ENCODE measurements at places on chromosomes 12 and 14.

- DNase-seq, result no peak
Measured at GRCh38 chr12:109182041-109182839, 65.9 kb downstream of the ACACB start.

DNA sequence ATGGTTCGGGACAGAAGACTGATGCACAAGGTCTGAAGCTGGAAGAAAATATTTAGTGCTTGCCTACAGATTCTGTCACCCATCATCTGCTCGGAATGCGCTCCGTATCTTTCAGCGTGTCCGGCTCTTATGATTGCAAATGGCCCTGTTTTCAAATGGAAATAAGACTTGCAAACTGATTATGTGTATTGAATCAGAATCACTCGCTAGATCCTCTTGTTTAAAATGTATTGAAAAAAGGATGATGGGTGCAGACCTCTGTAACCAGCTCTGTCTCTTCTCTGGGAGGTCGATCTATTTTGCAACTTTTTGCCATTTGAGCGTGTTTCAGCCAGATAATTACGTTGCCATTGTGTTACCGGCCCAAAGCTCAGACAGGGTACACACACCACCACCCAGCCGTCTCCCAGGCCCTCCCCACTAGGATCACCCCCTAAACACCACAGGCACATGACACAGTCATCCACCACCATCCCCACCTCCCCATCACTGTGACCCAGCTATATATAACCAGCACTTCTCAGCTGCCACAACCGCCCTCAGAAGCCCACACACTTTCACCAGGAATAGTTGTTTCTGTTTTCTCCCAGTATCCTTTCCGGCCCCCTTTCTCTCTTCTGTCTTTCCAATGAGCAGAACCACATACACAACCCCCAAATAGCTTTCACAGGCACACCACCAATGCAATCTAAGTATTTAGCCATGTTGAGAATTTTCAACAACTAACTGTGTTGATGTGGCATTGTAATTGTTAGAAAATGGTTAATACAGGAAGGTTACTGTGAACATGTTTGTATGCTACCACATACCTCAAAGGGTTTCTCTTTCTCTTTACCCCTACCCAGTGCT lies 10.7 kb downstream of the NKX2-1 start:
- DNase-seq, result no peak

DNA sequence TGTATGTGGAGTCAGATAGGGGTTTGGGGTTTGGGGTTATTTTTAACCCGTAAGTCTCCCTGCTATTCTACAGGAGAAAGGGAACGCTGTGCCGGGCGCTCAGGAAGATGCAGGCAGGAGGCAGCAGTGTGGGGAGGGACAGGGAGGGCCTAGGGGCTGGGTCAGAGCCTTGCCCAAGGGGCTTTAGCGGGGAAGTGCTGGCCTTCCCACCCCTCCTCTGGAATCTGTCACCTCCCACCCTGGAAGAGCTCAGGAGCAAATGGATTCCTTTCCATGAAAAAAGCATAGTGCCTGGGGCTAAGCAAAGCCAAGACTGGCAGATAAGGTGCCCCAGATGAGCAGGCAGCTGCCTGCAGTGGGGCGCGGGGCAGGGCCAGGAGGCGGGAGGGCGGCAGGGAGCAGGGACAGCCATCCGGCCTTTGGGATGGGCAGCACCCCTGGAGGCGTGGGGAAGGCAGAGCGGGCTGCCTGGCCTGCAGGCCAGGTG lies 7.3 kb upstream of the INF2 start:
- no peak for DNase-seq

DNA sequence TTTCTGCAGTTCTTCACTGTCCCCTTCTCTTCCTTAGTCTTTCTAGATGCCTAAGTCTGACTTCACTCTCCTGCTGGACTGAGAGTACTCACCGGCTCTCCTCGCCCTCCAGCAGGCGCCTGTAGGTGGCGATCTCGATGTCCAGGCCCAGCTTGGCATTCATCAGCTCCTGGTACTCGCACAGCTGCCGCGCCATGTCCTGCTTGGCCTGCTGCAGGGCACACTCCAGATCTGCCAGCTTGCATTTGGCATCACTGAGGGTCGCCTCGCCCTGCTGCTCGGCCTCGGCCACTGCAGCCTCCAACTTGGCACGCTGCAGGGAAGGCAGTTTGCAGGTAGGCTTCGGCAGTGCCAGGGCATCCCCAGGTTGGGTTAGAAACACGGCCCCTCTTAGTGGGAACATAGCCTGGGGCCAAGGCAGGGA lies 5.2 kb downstream of the KRT84 start:
- DNase-seq, result no peak

DNA sequence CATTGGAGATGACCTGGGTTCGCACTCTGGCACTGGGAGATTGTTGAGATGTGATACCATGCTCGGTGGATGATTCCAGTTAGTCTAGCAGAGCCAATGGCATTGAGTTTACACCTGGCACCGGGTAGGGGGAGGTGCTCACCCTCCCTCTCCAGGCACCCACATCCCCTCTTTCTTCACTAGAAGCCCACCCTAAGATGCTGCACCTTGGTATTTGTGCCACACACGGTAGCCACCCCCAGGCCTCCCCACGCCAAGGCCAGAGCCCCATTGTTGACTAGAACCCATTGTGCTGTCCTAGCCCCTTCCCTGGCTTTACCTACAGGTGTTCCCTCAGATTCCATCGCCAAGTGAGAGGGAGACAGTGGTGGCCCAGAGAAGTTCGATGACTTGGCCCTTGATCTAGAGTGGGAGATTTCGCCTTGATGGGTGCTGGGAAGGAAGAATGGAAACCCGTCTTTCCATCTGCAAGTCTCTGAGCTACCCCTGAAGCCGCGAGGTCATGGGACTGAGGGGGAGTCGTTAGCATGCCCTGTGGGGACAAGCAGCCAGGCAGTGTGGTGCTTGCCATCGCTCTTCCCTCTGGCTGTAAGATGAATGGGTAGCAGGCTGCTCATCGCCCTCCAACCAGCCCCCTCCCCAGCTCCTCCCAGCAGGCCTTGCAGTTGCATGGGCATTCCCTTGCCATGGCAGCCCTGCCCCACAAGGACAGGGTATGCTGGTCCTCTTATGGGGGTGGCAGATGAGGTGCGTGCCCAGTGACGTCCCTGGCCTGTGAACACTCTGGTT lies 8.7 kb downstream of the CCND2 start:
- no peak for DNase-seq

- no peak for DNase-seq
Measured at GRCh38 chr14:83467811-83468210, 1934.2 kb upstream of the SEL1L start.

GRCh38 chr12:60394665-60395064 lies 798.8 kb downstream of the SLC16A7 start:
- DNase-seq, result no peak

GRCh38 chr14:50091240-50091913 lies 25.0 kb downstream of the VCPKMT start:
- DNase-seq, result no peak

DNA sequence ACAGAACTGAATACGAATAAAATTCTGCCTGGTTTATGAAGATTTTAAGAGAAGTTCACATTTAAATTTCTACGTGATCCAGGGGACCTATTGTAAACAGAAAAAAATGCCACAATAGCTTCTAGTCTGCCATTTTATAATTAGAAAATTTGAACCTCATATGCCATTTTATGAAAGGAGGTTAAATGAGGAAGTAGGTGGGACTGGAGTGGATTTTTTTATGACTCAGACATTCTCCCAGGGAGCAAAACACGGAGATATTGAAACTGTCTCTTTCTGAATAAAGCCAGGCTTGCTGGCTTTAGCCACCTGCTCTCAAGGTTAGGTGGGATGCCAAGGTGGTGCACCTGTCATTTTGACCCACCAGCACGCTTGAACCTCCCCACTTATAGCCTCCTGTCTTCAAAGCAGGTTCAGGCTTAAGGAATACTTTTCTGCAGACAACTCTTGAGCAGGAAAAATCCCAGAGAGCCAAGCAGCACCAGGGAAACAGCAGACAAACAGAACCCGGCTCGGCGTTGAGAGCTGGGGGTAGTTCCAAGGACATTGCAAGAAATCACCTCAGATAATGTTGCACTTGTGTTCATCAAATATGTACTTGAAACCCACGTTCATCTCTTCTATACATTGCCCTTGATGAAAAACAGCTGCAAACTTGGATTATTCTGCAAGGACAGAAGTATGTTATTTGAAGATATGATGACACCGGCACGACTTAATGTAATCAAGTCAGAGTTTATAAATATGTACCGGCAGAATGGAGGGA lies 203.7 kb downstream of the PPM1H start:
- no peak for DNase-seq

GRCh38 chr12:96221391-96221790 lies 27.2 kb downstream of the ELK3 start:
- no peak for DNase-seq

GRCh38 chr14:58755031-58755925 lies 117.5 kb downstream of the DACT1 start:
- no peak for DNase-seq

DNA sequence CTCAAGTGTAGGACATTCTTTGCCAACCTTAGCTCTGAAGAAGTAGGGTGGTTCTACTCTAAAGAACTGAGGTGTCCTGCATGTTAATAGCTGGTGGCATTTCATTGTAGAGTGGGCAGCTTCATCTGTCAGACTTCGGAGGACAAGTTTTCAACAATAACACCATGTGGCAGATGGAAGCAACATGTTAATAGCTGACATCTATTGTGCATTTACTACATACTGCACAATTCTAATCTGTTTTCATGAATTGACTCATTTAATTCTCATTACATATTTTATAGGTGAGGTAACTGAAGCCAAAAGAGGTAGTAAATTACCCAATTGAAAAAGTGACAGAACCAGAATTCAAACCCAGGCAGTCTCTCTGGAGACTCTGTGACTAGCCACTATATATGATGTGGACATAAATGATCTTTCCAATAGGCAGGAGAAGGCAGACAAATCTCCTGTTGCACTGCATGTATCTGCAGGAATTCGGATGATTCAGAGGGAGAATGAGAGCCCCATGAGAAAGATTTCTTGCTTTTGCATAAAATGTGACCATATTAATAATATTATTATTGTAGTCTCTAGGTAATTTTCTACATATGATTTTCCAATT lies 137.2 kb upstream of the E2F7 start:
- no peak for DNase-seq

- no peak for DNase-seq
Measured at GRCh38 chr14:42523666-42524065, 917.0 kb downstream of the LRFN5 start.

- no peak for DNase-seq
Measured at GRCh38 chr14:104978746-104979691, 845 bp upstream of the AHNAK2 start.

DNA sequence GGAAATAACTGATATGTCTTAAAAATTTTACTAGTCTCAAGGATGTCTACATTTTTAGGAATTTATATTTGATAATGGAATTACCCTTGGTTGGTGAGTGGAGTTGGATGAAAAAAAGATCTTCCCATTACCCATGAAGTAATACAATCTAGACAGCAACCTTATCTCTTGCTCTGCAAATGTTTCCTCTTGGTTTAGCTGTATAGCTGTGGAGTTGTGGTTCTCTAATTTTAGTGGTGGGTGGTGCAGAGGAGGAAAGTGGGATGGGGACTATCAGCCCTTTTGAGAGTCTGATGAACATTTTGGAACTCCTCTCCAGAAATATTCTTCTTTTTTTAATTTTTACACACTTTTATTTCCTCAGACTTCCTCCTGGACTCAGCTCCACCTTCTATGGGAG lies 17.1 kb downstream of the SPX start:
- no peak for DNase-seq

GRCh38 chr14:42750771-42751170 lies 1144.1 kb downstream of the LRFN5 start:
- DNase-seq, result no peak

DNA sequence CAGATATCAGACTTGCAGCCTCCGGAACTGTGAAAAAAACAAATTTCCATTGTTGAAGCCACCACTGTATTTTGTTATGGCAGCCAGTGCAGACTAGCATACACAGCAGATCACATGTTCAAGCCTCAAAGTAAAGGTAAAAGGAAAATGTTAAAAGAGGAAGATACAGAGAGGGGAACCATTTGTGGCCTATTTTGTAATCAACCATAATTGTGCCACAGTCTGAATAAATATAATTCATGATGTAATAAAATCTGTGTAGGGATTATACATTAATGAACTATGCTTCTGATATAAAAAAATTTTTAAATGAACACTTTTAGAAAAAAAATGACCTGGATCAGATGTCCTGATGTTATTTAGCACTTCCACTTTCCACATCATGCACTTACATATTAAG lies 79.6 kb downstream of the SLC16A7 start:
- DNase-seq, result no peak

- no peak for DNase-seq
Measured at GRCh38 chr14:63288853-63289252, 29.9 kb downstream of the GPHB5 start.

GRCh38 chr12:116922194-116922897 lies 11.6 kb downstream of the FBXW8 start:
- no peak for DNase-seq

GRCh38 chr12:30531731-30532678 lies 163.7 kb downstream of the IPO8 start:
- DNase-seq, result no peak

- no peak for DNase-seq
Measured at GRCh38 chr12:43805149-43805859, 813 bp downstream of the TWF1 start.

GRCh38 chr12:57722716-57723629 lies 15.6 kb downstream of the AGAP2 start:
- DNase-seq, result no peak

GRCh38 chr14:39423793-39424192 lies 8.4 kb downstream of the FBXO33 start:
- no peak for DNase-seq

DNA sequence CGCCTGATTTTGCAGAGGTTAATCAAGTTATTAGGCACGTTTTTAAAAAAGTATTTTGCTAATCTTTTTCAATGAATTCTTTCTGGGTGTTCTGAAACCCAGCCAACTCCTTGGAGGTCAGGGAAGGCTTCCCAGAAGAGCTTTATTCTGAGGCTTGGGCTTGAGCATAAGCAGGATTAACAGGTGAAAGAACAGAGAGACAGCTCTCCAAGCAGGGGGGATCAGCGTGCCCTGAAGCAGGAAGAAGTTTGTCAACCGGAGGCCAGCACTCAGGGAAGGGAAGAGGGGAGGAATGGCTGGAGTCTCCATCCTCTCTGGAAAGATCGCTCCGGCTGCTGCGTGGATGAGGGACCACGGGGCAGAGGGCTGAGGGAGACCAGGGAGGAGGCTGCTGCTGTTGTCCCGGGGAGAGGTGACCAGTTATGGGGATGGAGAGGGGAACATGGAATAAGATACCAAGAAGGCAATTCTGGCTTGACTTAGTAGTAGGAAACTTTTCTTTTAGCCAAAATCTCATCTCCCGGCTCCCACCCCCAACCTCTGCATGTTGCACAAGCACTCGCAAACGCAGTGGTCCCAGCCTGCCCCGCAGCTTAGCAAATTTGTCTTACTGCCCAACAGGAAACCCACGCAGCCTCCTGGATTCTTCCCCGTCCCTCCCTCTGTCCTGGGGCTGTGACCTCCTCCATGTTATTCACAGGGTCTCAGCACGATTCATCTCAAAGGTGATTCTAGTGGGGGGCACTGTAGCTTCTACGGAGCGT lies 1.1 kb upstream of the SSH1 start:
- DNase-seq, result no peak

Measured in CMK (cell line).